NCI-H748 treated with DMSO at 0.1 percent for 48 hours (cell line): ENCODE measurements at places on chromosomes 7 and 10.

DNA sequence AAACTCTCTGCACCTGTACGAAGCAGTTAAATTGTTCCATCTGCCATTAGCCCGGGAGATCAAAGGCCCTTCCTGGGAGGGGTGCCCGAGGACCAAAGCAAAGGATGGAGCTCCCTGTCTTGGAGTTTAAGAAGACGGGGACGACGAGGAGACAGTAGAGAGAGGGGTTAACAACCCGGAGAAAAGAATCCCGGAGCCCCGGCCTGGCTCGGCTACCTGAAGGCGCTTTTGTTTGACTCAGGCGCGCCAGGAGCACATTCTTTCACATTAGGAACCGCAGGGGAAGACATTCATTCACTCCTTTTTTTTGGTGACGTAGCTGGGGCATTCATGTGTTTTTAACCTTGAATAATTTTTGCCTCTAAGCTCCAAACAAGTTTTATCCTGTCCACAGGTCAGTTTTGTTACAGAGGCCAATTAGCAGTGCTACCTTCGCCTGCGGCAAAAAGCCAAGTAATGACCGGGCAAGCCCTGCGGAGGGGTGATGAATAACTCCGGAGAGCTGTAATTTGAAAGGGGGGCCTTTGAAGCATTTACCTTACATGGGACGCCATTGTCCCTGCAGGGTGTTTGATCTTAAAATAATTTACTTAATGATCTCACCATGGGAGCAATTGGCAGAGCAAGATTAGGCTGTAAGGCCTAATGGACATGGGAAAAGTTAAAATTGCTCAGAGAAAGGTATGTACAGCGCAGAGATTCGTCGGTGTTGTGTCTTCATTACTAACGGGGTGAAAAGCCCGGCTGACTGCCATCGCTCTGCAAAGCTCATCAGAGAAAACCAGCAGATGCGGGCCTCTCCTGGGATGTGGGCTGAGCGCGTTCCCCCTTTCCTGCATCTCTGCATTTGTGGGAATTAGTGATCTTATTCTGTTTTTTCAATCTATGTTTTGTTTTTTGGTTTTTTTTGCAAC lies 258.0 kb upstream of the SP4 start:
- no peak for DNase-seq

DNA sequence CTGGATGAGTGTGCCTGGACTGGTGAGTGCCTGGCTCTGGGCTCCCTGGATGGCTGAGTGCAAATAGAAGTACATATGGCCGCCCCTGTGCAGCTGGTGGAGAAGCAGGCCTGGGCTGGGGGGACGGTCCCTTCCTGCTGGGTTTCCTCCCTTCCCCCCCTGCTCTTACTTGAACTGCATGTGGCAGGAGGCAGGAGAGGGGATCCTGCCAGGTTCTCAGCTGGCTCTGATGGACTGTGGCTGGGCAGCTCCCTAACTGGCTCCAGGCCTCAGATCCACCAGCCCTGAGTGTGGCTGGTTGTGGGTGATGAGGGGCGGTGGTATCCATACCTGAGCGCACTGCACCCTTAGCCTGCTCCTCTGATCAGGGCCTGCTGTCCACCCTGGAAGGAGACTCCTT lies 26.9 kb downstream of the ADCY1 start:
- no peak for DNase-seq

GRCh38 chr10:126110489-126111180 lies 214.3 kb downstream of the FANK1 start:
- no peak for DNase-seq

DNA sequence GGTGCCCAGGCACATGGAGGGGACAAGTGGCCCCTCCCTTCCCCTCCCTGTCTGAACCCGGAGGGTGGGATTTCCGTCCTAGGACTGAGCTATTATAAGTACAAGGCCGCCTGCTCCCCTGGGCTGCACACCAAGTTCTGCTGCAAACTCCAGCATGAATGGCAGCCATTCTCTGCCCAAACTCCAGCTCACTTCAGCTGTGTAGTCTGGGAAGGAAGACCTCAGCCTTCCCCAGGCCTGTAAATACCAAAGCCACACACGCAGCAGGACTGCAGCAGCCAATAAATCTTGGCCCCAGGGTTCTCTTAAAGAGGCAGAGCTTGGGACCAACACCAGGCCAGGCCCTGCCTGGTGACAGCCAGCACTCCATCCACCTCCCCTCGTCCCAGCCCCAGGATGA lies 291.3 kb upstream of the ZMIZ1 start:
- no peak for DNase-seq

- DNase-seq, result no peak
Observed at GRCh38 chr7:142440906-142441411, 183.1 kb upstream of the PRSS58 start.

DNA sequence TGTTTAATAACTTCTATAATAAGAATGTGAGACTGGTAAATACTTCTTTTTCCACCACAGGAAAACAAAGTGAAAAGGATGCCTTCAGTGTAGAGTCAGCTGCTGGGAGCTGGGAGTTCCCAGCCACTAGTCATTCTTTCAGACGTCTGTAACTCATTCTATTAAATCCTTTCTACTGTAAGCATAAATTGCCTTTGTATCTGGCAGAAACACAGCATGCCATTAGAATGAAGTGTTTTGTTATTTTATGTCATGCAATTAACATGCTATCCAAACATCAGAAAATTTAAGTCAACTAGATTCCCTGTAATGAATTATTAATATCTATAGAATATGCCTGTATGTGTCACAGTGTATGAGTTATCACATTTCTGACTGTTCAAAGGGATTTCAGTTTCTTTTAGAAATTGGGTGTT lies 14.3 kb downstream of the BPGM start:
- no peak for DNase-seq

DNA sequence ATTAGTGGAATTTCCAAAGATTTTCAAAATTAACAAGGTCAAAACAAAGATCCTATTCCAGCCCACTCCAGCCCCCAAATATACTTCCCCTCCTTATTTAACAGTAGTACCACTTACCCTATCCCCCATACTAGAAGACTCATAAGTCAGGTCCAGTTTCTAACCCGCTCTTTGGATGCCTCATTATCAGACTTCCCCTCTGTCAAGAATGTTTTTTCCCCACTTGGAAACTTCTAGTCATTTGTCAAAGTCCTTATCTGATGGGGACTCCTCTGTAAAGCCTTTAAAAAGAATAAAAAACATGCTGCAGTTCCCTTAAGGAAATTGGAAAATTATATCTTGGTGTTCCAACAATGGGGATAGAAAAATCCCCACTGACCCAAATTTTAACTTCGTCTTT lies 70.1 kb downstream of the IMMP2L start:
- DNase-seq, result no peak

DNA sequence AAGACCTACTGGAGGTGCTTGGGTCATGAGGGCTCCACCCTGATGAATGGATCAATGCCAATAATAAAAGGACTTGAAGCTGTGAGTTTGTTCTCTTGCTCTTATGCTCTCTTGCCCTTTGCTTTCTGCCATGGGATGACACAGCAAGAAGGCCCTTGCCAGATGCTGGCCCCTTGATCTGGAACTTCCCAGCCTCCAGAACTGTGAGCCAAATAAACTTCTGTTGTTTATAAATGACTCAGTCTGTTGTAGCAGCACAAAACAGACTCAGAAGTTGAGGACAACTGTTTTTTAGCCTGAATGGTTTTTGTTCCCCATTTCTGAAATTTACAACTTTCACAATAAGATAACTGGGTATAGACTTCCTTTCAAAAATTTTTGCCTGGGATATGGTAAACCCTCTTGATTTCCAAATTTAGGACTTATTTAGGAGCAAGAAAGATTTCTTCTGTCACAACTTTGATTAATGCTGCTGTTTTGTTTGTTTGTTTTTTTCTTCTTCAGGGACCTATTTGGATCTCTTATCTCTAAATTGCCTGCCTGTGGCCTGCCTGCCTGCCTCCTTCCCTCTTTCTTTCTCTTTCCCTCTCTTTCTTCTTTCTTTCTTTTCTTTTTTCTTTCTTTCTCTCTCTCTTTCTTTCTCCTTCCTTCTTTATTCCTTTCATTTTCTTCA lies 12.1 kb downstream of the ENTPD1 start:
- no peak for DNase-seq

GRCh38 chr7:130901209-130901783 lies 167.3 kb upstream of the KLF14 start:
- no peak for DNase-seq

DNA sequence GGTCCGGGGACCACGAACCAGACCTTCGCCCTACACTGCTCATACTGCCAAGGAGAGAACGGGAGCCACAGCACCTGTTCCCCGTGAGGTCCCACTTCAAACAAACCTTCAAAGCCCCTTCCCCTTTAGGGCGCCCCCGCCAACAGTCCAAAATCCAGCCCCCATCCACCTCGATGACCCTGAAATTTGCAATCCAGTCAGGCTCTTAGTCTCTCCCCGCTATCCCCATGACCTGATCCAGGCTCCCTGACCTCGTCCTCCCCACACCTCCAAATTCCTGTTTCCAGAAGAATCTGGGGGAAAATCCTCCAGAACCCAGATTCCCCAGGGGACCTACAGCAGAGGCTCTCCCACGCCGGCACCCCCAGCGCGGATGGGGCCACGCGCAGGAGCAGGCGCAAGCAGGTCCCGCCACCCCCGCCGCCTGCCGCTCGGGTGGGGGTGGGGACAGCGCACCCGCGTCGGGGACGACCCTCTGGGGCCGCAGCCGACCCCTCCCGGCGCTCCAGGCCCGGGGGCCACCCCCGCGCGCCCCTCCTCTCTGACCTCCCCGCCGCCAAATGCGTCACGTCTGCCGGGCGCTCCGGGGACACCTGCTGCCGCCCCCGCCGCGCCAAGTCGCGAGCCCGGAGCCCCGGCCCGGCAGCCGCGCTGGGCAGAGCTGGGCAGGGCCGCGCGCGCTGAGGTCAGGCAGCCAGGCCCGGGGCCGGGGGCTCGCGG lies 753 bp downstream of the CAMK2B start:
- DNase-seq, result no peak

- no peak for DNase-seq
Observed at GRCh38 chr10:28734938-28735759, 57.8 kb downstream of the BAMBI start.

GRCh38 chr7:112292162-112292561 lies 85.7 kb downstream of the ZNF277 start:
- DNase-seq, result no peak

DNA sequence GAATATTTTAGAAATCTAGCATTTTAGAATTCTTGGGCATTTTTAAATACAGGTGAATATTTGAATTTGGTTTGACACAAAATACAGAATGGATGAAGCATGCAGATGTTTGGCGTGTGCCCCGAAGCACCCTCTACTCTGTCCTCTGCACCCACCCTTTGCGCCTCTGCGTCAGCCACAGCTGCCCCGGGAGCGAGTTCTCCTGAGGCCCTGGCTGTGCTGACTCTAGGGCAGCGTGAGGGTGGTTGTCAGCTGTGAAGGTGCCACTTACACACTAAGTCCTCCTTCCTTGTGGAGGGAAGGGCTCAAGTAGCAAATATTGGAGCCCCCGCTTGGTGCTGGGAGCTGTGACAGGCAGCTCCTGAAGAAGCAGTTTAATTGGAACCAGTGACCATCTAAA lies 48.4 kb downstream of the DAGLB start:
- DNase-seq, result no peak

- DNase-seq, result no peak
Observed at GRCh38 chr7:127881564-127881963, 149.7 kb downstream of the LRRC4 start.

DNA sequence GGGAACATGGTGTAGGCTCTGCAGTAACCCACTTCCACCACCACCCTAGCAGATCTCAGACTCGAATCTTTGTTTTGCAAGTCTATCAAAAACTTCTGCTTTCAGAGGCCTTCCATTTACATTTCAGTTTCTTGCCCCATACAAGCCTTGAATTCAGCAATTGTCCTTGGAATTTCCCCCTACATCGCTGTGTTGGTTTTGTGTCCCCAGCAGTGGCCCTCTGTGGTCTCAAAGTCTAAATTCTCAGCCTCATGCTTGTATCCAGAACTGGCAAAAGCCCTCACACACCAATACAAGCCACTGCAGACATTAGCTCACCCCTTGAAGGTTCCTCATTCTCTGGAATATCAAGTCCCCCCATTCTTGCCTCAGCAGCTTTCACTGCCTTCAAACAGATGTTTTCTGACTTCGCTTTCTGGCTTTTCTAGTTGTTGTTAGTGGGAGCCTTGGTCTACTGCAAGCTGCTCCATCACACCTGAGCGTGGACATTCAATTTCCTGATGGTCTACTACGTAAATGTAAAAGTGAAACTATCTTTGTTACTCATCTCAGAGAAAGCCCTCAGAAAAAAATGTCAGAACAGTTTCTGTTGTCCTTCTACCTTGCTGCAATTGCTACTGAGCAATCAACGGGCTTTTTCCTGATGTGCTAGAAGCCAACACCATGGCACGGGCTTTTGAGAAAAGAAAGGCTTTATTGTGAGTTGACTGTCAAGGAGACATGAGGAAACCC lies 1.8 kb upstream of the NUB1 start:
- no peak for DNase-seq

DNA sequence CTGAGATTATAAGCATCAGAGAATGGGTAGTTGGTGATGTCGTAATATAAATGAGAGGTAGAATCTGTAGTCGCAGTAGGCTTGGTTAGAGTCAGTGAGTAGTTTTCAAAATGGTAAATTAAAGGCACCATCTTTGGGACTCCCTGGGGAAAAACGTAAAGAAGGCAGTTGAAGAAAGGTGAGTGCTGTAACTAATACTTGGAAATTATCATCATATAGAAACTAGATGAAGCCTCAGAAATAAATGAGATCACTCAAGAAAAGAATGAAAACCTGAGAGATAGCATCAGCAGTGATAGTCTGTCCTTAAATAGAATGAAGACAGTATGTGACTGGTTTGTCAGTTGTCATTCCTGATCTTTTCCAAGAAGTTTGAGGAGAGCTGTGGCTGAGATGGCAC lies 23.8 kb downstream of the PALS2 start:
- DNase-seq, result no peak

GRCh38 chr7:151859111-151859947 lies 17.6 kb downstream of the PRKAG2 start:
- no peak for DNase-seq

- DNase-seq, result no peak
Observed at GRCh38 chr10:43202657-43203447, 64.0 kb downstream of the RASGEF1A start.

DNA sequence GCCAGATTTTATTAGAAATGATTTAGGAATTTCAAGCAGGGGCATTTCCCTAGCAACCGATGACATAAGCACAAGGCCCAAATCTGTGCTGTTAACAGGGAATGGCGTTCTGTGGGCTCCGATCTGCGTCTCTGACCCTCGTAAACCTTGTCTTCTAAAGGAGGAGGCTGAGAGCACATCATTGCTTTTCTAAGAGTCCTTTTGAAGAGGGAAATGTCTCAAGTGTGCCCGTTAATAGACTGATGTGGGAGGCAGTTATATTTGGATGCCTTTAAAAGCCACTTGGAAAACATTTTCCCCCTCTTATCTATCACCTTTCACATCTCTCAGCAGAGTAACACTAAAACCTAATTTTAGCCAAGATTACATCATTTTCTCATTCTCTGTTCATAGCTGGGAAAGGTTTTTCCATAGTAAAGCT lies 424.1 kb upstream of the GALNT17 start:
- no peak for DNase-seq

DNA sequence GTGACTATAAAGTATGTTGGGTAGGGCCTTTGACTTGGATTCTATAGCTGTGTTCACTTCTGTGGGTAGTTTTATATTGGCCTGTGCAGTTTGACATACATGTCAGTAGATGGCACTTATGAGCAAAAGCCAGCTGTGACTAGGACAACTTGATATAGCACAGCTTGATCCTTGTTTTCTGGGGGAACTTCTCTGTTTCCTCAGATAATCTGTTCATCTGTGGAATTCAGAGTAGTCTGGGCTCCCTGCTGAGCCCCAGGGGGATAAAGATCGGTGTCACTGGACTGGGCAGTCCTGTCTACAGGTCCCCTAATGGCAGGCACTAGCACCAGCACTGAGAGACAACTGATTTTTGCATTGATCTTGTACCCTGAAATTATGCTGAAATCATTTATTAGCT lies 25.4 kb downstream of the CYP2C9 start:
- peak; percentile 37 for DNase-seq

GRCh38 chr10:78620985-78621799 lies 447.6 kb upstream of the ZMIZ1 start:
- peak; percentile 76 for DNase-seq
